ENCODE measurements at places on chromosomes 5 and 9. TPM values are rescaled to one million over a fixed set of nuclear protein-coding genes. Genes with fewer than 3 reads are reported as not detected.
A peak's percentile ranks its signal among the peaks of the same experiment; 100 is the strongest.

CATSPER3 gene
- 0.33 TPM for total RNA-seq

GRCh38 chr9:134680393-134681060 is 38.9 kb downstream of the COL5A1 start:
- no peak for DNase-seq

DNA sequence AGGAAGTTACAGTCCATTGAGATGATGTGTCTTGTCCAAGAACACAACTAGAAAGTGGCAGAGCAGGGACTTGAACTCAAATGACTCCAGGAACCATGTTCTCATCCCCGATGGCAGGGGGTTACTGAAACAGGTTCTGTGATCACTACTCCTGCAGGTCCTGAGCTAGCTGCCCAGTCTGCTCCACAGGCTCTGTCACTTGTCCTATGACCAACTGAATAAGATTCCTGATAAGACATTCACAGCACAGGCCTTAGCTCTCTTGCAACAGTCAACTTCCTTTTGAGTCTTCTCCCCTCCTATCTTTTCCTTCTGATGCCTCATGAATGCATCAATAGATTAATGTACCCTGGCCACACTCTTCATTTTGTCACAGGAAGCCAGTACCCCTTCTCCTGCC is 109.2 kb downstream of the SH3TC2 start:
- no peak for DNase-seq

GRCh38 chr9:109981091-109981490 is 201.1 kb downstream of the PALM2AKAP2 start:
- no peak for DNase-seq

- DNase-seq, result peak; percentile 50
These were observed at the start of gene PRLR for GRCh38 chr5:35230038-35230611. TSS of gene PRLR (minus strand) at chr5:35230487. CDS start at chr5:35089620, 140,867 bp downstream.
